Stimulated activated CD4-positive, alpha-beta T cell treated with anti-CD3 and anti-CD28 coated beads, Interleukin-12 subunit alpha, Interleukin-12 subunit beta, amount 100 ng/mL, for 48 hours (primary cell): ENCODE measurements at places on chromosomes 7 and 10.

DNA sequence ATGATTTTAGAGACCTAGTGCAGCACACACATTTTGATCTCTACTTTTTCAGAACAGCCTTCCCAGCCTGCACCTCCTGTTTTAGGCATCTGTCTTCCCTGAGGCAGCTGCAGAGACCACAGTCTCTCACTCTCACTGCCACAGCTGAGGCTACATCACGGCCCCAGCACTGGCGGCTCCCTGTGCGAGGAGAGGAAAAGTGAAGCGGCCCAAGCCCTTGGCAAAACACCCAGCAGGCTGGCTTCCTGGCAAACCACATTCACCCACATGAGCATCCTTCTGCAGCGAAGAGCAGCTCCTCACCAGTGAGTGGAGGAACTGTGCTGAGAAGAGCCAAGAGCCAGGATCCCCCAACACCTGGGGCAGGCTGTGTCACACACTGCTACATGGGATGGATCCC lies 14.0 kb downstream of the HUS1 start:
- DNase-seq: no peak

DNA sequence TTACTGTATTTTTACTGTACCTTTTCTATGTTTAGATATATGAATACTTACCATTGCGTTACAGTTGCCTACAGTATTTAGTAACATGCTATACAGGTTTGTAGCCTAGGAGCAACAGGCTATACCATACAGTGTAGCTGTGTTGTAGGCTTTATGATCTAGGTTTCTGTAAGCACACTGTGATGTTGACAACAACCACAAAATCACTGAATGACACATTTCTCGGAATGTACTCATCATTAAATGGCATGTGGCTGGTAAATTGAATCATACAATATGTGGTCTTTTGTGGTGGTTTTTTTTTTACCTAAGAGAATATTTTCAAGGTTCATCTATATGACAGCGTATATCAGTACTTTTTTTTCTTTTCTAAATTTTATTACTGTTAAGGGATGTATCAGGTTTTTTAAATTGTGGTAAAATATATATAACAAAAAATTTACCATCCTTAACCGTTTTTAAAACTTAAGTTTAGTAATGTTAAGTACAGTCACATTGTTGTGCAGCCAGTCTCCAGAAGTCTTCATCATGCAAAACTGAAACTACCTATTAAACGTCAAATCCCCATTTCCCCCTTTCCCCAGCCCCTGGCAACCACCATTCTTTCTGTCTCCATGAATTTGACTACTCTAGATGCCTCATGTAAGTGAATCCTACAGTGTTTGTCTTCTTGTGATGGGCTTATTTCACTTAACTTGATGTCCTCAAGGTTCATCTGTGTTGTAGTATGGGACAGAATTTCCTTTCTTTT lies 21.5 kb downstream of the BTAF1 start:
- DNase-seq: peak; percentile 15

DNA sequence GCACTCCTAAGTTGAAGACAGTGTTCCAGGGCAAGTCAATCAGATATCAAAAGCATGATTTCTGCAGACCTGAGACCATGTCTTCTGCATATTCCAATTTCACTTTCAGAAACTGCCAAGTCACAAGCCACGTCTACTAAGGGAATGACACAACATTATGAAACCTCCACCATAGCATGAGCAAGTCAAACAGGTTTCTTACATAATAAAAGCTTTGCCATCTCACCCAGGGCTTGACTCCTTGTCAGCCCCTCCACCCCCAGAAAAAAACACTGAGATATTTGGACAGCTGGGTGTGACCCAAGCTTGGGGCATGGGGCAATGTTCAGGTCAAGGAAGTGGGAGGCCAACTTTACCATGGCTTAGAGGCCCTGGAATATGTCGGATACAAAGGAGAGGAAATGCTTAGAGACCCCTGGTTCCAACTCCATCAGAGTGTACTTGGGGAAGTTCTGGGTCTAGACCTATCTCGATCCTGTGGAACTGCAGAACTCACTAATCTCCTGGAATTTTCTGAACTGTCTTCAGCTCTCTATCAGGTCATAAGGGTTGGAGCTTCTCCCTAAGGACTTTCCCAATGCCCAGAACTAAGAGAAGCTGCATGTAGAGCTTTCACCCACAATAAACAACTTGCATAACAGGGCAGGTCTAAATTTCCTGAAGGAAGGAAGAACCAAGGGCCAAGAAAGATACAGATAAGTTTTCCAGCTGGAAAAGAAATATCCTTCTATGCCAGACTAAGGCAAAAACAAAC lies 80.6 kb upstream of the NAMPT start:
- no peak for DNase-seq

- DNase-seq: no peak
These were observed 107.9 kb downstream of the PPP1R17 start for GRCh38 chr7:31794851-31795344.

GRCh38 chr10:42932116-42932515 lies 144.8 kb upstream of the RET start:
- DNase-seq: no peak

GRCh38 chr10:17676919-17677318 lies 33.0 kb downstream of the STAM start:
- DNase-seq: no peak

DNA sequence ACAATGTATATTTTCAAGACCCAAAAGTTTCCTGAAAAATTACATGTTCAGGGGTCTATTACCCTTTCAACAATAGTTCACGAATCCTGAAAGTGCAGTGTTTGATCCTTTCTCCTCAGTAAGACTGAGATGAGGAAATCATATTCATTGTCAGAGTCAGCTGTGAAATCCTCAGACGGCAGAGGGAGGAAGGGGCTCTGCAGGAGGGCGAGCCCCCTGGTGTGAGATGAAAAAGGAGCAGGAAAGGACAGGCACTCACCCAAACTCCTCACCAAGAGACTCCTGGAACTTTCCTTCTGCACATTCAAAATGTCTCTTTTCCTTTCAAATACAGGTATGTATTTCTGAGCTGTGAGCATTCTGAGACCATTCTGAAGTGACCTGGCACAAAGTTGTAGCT lies 150.3 kb upstream of the HABP2 start:
- DNase-seq: no peak

DNA sequence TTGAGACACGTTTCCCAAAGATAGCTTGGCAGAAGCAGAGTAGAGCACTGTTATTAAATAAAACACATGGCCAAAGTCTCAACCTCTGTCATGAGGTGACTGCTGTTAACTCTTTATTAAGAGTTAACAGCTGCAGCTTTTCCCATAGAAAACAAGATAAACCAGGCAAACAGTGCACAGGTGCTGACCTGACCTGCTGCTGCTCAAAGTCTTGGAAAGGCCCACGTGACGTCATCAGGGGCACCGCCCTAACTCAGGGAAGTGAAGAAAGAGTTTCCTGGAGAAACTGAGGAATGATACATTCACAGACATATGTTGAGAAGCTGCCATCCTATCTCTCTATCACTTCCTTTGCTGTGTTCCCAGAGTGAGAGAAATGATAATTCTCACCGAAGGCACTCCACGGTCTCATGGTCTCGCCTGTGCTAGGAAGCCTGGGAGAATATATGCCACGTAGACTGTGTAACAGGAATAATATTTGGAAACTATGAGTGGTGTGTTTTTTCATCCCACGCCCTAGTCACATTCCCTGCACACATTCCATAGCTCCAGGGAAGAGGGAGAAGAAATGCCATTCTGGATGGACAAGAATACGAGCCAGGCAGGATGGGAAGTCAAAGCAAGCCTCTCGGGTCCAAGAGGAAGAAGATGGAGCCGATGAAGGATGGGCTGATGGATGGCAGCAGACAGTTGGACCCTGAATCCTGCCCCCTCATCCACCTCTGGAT lies 146.2 kb upstream of the NFE2L3 start:
- DNase-seq: no peak

GRCh38 chr10:60989400-60989876 lies 45.5 kb upstream of the RHOBTB1 start:
- no peak for DNase-seq

GRCh38 chr10:115948465-115948864 lies 324.5 kb downstream of the GFRA1 start:
- no peak for DNase-seq

- no peak for DNase-seq
These were observed 13.5 kb downstream of the SLC25A13 start for GRCh38 chr7:96308253-96308949.

DNA sequence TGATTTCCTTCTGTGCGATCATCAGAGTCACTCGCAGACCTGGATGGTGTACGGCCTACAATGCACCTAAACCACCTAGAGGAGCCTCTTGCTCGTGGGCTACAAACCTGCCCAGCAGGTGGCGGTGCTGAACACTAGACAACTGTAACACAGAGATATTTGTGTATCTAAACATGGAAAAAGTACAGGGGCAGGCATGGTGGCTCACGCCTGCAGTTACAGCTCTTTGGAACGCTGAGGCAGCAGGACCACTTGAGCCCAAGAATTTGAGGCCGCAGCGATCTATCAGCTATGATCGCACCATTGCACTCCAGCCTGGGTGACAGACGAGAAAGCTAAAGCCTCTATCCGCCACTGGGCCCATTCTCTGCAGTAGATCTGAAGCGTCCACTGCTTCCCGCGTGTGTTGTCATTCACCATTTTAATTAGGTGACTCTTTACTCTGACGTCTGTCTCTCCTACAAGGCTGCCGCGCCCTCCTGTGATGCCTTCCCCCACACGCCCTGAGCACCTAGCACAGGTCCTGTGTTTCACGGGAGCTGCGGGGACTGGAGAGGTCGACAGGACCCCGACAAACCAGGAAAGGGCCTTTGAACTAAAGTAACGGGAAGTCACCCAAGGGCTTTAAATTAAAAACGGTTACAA lies 774 bp downstream of the TUBGCP2 start:
- DNase-seq: peak; percentile 71

GRCh38 chr7:32428546-32428945 lies 61.6 kb downstream of the LSM5 start:
- DNase-seq: no peak

GRCh38 chr7:96033009-96033598 lies 260.8 kb downstream of the DYNC1I1 start:
- no peak for DNase-seq

GRCh38 chr10:103238506-103239252 lies 7.0 kb upstream of the RPEL1 start:
- DNase-seq: no peak

DNA sequence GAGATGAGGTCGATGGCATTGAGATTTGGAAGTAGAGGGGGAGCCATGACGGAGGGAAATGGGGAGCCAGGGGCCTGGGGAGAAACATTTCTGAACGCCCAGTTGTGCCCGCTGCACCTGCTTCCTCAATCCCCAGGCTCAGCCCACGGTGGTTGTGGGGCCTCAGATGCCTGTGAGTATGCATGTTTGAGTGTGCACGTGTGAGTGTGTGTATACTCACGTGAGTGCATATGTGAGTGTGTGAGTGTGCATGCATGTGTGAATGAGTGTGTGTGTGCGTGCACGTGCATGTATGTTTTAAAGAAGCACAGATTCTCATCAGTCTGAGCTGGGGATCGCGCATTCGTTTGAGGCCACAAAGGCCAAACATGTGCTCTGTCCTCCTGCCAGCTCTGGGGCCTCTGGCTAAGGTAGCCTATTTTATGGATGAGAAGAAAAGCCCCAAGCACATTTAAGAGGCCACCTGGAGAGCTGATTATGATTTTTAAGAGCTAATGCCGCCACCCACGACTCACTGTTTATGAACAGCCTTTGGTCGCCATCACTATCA lies 154.8 kb downstream of the ARHGAP12 start:
- DNase-seq: no peak

- no peak for DNase-seq
These were observed 335.2 kb upstream of the PRKCQ start for GRCh38 chr10:6915307-6915706.

DNA sequence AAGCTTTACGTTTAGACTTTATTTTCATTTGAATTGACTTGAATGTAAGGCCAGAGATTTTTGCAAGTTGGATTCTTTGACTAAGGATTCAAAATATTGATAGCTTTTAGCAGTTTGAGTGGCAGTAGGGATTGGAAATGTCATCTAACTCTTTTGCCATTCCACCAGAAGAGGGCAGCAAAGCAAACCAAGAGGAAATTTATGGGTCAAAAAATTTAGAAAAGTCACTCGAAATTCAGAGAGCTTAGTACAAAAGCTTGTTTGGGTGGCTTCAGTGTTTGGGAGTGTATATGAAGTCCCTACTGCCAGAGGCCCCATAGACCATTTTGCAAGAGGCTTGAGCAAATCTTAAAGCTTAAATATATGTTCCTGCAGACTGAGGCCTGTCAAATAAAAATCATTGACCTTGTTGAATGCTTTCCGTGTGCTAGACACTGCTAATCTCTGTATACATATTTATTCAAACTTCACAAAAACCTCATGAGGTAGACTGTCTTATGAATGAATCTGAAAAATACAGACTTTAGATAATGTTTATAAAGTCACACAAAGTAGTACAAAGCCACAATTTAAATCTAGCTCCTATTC lies 44.6 kb upstream of the RSBN1L start:
- DNase-seq: peak; percentile 54
